H4 (cell line): ENCODE measurements at places on chromosomes 2 and 18. TPM values are rescaled to one million over a fixed set of nuclear protein-coding genes. Genes with fewer than 3 reads are reported as not detected.

RPRM gene
- 0.29 TPM in 1 of 2 replicates, not detected in the other for total RNA-seq

ANO7 gene
- total RNA-seq: 0.43 and 0.91 TPM in 2 replicates

DCDC2C gene
- not detected in 2 replicates for total RNA-seq

COL3A1 gene
- 70.4 and 74.5 TPM in 2 replicates for total RNA-seq

ZNF804A gene
- 4.0 and 6.0 TPM in 2 replicates for total RNA-seq

HOXD4 gene
- not detected in 2 replicates for total RNA-seq

TMEFF2 gene
- 5.0 TPM in 2 replicates for total RNA-seq

GRHL1 gene
- total RNA-seq: 0.25 TPM in 1 of 2 replicates, not detected in the other

ANKRD30B gene
- 0.08 and 0.33 TPM in 2 replicates for total RNA-seq

ADGRF3 gene
- total RNA-seq: 0.02 TPM in 1 of 2 replicates, not detected in the other

CTDSP1 gene
- 19.7 and 34.1 TPM in 2 replicates for total RNA-seq

HJURP gene
- total RNA-seq: 83.4 and 105 TPM in 2 replicates

ACTR3 gene
- 307 and 351 TPM in 2 replicates for total RNA-seq

AMER3 gene
- total RNA-seq: not detected in 2 replicates

RNU2-63P gene
- not detected in 2 replicates for total RNA-seq

GKN1 gene
- not detected in 2 replicates for total RNA-seq

DSG3 gene
- not detected in 2 replicates for total RNA-seq

SP140L gene
- total RNA-seq: 4.7 and 7.2 TPM in 2 replicates

CACNB4 gene
- total RNA-seq: 0.31 and 0.79 TPM in 2 replicates

PLEK gene
- 0.12 TPM in 1 of 2 replicates, not detected in the other for total RNA-seq

CAPN14 gene
- total RNA-seq: 0.14 TPM in 1 of 2 replicates, not detected in the other

SLC4A3 gene
- 2.3 and 2.9 TPM in 2 replicates for total RNA-seq
